ENCODE measurements at places on chromosomes 5 and 9. TPM values are rescaled to one million over a fixed set of nuclear protein-coding genes. Genes with fewer than 3 reads are reported as not detected.
A peak's percentile ranks its signal among the peaks of the same experiment; 100 is the strongest.

TERT gene
- total RNA-seq: 6.9 TPM

DNA sequence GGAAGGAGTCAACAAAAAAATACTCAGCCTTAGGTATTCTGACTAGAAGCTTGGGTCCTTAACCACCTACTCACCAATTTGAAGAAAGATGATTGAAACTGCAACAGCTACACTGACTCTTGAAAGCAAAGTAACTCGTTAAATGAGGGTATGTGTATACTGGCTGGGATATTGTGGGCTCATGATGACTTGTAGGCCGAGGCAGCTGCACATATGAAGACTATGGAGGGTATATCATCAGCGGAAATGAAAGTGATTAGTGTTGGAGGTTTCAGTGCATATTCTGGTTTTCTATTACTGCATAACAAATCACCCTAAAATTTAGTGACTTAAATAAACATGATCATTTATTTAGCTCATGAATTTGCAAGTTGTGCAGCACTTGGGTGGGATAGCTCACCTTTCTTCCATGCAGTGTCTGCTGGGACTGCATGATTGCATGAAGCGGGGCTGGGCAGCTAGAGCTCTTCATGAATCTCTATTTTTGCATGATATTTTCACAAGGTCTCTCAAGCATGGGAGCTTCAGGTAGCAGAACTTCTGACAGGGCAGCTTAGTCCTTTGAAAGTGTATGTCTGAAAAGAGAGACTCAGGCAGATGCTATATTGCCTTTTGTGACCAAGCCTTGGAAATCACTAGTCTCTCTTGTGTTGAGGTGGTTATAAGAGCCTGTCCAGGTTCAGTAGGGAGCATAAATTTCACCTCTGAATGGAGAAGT lies 96.1 kb upstream of the CDKN2B start:
- DNase-seq: no peak

SLC24A2 gene
- total RNA-seq: not detected

GRCh38 chr5:172779691-172780341 lies 8.8 kb upstream of the DUSP1 start:
- no peak for DNase-seq

LRRC19 gene
- total RNA-seq: not detected

DNA sequence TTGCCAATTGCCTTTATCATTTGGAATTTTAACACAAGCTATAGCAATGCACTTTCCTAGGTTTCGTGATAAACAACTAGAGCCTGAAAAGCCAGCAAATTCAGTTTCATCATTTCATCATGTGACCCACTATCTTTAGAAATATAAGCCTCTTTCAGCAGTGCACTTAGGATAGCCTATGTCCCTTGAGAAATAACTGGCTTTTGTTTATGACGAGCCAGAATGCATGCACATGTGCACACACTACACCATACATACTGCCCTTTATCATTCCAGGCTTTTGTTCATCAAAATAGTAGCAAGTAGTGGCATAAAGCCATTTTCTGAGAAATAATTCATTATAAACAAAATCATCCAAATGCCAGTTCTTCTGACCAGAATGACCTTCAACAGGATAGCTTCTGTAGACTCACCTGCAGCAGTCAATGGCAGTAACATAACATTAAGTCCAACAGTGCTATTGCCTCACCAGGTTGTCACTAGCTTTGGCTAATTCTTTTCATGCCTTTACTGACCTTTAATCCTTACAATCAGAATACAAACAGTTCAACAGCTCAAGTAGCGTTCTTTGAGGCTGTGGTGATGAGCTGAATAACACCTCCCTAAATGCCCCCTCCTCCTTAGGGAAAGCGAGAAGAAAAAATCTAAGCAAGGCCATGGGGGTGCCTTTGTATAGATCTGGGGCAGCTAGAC lies 132.3 kb upstream of the SMARCA2 start:
- DNase-seq: no peak

GRCh38 chr9:38432922-38433510 lies 8.8 kb upstream of the IGFBPL1 start:
- DNase-seq: peak; percentile 37

- peak; percentile 63 for DNase-seq
Observed at GRCh38 chr9:124771867-124772679, 962 bp upstream of the NR6A1 start.

- no peak for DNase-seq
Observed at GRCh38 chr9:133779516-133780403, 41.6 kb upstream of the SARDH start.

DNA sequence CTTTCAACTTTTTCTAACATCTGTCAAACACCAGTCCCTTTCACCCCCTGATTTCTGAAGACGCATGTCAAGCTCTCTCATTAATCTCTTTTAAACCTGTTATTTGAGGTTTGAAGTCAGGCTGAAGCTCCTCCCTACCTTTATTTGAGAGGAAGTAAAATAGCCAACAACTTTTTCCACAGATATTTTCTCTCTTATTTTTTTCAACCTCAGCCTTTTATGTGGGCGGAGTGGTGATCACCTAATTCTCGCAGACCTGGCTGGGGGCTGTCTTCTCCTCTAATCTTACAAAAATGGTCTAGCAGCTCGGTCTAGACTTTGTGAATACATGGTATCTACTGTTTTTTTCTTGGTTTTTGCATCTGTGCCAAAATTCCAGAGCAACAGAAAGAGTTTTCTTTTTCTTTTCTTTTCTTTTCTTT lies 395.7 kb upstream of the ACTBL2 start:
- DNase-seq: no peak

PPP2R2B gene
- total RNA-seq: not detected

DNA sequence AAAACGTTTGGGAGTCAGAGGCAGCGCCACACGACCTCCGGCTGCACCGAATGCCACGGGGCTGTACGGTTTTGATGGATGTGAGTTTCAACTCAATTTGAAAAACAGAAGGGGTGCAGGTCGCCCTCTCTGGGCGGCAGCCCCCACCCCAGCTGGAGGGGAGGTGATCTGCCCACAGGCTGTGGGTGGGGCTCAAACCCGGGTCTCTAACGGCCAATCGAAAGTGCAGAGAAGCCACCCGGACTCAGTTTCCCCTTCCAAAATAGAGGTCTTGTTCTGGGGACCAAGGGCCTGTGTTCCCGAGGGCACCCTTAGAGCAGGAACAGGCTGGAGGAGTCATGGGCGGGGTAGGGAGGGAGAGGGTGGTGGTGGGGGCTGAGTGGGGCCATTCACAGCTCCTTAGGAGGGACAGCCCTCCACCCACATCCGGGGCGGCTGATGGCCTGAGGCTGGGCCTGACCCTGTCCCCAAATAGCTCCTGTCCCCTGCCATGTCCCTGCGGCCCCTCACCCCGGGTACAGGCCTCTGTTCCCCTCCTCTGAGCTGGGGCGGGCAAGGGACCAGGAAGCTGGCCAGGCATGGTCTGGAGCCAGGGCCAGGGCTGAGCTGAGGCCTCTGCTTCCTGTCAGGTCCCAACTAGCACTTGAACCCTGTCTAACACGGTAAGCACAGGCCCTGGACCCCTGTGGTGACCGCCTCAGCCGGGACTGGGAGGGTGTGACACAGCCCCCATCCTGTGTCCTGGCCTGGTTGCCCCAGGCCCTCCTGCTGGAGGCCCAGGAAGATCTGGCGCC lies 22.6 kb upstream of the NOTCH1 start:
- no peak for DNase-seq

DNA sequence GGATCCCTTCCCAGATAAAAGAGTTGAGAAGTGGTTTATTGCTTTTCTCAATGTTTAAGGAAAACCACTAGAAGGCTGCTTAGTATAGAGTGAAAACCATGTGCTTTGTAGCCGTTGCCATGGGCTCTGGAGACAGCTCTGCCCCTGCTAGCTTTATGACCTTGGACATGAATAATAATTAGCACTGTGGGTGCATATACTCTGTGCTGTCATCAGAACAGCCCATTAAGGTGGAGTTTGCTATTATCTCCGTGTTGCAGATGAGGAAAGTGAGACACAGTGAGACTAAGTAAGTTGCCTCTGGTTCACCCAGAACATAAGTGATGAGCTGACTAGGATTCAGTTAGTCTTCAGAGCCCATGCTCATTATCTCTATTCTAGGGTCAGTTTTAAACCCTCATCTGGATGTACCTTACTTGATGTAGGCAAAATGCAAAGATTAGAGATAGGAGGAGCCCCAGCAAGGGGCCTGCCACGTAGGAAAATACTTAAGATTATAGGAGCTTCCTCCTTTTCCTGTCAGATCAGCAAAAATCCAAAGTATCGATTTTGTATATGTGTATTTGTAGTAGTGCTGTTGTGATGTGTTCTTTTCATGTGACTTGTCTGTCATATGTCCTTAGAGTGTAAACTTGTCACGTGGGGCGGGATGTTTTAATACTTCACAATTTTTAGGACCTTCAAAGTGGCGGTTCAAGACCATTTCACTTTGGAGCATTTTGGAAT lies 102.5 kb downstream of the TLE4 start:
- DNase-seq: no peak

DNA sequence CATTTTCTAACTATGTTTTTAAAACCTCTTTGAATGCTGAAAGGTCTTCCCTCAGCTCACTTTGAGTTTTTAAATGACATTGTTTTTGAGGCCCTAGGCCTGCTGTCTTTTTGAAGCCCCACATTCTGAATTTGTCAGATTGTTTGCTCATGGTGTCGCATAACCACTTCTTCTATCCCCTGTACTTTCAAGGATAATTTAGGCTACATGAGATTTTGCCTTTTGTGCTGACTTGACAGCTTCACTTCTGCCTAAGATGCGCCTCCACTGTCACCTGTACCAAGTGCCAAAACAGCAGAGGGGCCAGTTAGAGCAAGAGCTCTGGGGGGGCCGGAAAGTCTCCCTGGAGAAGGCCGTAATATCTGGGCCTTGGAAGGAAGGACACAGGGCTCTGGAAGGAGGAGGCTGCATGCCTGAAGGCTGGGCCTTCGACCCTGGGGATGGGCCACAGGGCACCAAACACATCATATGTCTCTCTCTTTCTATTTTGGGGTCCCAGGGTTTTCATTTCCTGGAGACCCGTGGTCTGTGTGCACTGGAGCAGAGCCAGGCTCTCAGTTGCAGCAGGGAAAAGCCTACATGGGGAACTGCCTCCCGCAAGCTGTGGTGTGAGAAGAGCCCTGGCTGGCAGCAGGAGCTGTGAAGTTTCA lies 49.1 kb downstream of the NDST1 start:
- no peak for DNase-seq

CNOT8 gene
- total RNA-seq: 45.0 TPM

- DNase-seq: no peak
Observed at GRCh38 chr5:56110646-56111403, 116.1 kb upstream of the IL6ST start.

SLC27A6 gene
- 7.9 TPM for total RNA-seq

DNA sequence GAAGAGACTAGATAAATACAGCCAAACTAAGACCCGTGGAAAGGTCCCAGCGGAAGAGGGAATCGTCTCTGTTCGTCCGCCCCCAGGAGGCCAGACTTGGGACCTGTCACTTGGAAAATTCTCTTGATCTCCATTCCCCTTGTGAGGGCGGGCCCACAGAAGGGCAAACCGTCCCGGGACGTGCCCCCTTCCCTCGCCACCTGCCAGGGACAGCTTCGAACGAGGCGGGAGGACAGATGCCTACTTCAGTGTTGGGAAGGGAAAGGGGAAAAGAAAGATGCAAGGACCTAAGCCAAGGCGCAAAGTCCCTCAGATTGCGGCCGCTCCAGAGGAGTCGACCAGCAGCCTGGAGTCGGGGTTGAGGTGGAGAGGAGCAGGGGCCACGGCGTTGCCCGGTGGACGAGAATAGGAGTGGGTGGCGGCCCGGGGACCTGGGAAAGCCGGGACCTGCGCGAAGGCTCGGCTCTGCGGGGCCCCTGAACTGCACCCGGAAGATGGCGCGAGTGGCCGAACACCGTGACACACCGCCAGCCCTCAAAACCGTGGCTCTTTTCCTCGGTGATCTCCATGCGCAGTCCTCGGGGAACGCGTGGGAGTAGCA lies 4.4 kb upstream of the EBF1 start:
- no peak for DNase-seq

- no peak for DNase-seq
Observed at GRCh38 chr5:2695200-2695891, 56.1 kb downstream of the IRX2 start.

- DNase-seq: peak; percentile 36
Observed at GRCh38 chr9:112819635-112820496, 69.3 kb downstream of the SNX30 start.

DNA sequence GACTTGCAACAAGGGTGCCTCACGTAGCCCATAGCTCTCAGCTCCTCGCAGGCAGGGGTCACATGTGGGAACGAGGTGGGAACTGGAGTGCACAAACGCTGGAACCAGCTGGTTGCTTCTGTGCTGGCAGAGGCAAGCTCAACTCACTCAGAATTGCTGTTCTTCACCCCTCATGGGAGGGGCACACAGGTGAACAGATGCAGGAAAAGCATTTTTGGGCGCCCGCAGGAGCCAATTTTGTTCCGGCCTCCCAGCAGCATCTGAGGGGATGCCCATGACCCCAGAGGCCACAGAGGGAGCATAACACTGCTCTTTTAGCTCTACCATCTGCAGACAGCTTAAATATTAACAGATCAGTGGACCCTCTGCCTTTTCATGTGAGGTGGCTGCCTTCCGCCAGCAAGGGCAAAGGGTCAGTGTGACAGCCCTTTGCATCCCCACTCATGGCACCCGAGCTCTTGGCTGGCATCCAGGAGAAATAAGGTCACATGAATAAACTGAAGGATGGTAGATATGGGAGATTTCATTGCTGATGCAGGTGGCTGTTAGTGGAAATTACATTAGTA lies 196.2 kb downstream of the SLCO4C1 start:
- no peak for DNase-seq

- DNase-seq: no peak
Observed at GRCh38 chr5:97923496-97923895, 740.4 kb upstream of the RIOK2 start.

ZDHHC11B gene
- total RNA-seq: 3.8 TPM

DNA sequence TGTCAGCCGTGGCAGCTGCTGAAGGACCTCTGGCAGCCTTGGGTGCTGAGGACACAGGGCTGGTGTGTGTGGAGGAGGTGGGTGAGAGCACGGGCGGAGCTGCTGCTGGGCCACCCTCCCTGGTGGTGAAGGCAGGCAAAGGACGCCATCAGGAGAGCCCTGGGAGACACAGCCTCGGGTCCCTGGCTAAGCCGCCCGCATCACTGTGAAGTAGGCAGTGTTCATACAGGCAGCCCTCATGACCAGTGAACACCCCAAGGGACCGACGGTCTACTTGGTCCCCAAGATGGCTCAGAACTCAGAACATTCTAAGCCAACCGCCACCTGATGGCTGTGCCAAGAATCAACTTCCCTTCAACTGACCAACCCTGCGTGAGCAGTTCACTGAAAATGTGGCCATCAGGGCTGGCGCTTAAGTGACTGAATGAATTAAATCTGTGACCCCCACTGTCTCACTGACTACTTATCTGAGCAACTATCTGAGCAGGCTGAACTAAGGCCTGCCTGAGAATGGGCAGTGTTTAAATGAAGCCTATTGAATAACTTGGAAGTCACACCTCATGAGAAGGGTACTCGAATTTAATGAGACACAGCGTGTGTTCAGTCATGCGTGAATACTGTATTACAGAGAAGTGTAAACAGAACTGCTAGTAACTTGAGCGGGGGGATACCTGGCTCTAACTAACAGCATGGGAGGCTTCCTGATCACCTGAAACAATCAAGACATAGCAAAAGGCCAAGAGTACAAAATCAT lies 54.7 kb upstream of the SIMC1 start:
- no peak for DNase-seq

All from HCT116 (cell line).